NCI-H1417 treated with DMSO at 0.1 percent for 48 hours (cell line): ENCODE measurements at places on chromosomes 16 and 17.

- DNase-seq: no peak
These were observed 9.2 kb upstream of the MSLN start for GRCh38 chr16:751152-752006.

DNA sequence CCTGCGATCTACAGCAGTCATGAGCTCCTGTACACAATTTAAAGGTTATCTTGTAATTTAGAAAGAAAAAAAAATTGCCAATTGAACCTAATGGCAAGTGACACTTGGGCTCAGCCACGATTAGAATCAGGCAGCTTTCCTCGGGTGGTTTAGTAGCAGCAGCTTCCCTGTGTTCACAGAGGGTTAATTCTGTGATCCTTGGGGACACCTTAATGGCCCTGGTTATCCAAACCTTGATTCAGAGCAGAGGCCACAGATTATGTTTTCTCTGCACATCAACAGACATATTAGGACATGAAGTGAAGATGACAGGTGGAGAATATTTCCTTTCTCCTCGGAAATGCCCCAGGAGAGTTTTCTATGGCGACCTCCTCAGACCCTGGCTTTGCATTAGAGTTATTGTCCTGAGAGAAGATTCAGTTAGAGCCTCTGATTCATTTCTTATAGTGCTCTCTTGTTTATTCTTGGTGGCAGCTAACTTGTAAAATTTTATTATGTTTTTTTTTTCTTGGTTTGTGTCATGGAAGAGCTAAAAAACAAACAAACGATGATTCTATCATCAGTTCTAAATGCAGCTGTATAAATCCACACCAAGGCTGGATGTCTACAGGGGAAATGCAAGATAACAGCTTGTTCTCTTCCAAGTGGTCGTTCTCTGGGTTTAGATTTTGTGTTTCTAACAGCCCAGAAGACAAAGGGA is 351.2 kb upstream of the DYNLRB2 start:
- DNase-seq: no peak

DNA sequence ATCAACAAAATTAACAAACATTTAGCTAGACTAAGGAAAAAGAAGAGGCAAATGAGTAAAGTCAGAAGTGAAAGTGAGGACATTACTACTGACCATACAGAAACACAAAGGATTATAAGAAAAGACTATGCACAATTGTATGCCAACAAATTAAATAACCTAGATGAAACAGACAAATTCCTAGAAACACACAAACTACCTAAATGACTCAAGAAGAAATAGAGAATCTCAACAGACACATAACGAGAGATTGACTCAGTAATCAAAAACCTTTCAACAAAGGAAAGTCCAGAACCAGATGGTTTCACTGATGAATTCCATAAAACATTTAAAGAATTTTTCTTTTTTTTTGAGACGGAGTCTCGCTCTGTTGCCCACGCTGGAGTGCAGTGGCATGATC is 35.7 kb upstream of the MYLK3 start:
- no peak for DNase-seq

GRCh38 chr16:66471264-66471663 is 44.2 kb downstream of the BEAN1 start:
- DNase-seq: no peak

- DNase-seq: no peak
These were observed 40.6 kb upstream of the PITPNM3 start for GRCh38 chr17:6596941-6597340.
